ENCODE measurements at places on chromosomes 7 and 10.

- no peak for DNase-seq
Measured at GRCh38 chr7:101820703-101821102, 3.3 kb downstream of the CUX1 start.

- no peak for DNase-seq
Measured at GRCh38 chr7:69953136-69954067, 355.1 kb downstream of the AUTS2 start.

- DNase-seq, result no peak
Measured at GRCh38 chr7:1024876-1025742, 19.2 kb upstream of the GPR146 start.

- DNase-seq, result no peak
Measured at GRCh38 chr10:68103901-68104300, 5.4 kb upstream of the MYPN start.

GRCh38 chr7:23024454-23024853 is 10.5 kb upstream of the HYCC1 start:
- DNase-seq, result no peak

- no peak for DNase-seq
Measured at GRCh38 chr7:41093141-41093540, 609.7 kb downstream of the INHBA start.

- DNase-seq, result no peak
Measured at GRCh38 chr7:23895666-23896096, 185.7 kb downstream of the STK31 start.

Data from stimulated activated CD8-positive, alpha-beta memory T cell treated with anti-CD3 and anti-CD28 coated beads, Interleukin-4, amount 100 ng/mL, for 1 hour (primary cell).